T-cell (primary cell): ENCODE measurements at places on chromosomes 4 and X.

DNA sequence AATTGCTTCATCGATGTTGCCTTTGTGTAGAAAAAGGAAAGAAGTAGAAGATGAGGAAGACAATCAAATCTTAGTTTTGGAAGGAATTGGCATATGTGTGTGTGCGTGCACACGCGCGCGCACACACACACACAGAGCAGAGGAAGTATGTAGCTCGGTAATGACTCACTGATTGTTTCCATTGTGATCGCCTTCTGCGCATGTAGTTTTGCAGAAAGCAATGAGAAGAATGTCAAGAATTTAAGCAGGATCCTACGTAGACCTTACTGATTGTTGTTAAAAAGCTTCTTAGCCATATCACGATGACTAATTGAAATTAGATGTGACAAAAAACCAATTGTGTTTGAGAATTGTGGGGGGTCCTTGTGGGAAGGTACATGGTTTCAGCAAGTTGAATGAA, 12.8 kb upstream of the LIMCH1 start:
- DNase-seq = no peak

DNA sequence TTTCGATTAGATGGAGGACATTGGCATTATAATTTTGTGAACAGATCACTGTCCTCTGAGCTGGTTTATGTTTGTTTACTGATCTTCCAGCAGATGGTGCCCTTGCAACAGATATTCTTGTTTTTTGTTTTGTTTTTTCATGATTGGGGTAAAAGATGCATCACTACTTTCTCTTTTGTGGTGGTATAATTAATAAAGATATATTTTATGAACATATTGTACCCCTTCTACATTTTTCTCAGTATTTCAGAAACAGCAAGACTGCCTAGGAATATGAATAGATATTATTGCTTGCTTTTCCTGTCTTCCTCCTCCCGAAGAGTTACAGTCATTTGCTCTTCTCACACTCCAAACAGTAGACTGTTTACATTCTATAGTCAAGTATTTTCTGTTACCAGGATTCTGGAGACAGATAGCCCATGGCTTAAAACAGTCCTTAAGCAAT, 905.2 kb downstream of the TRAM1L1 start:
- DNase-seq = no peak

GRCh38 chrX:9614016-9614415, 149.2 kb downstream of the TBL1X start:
- DNase-seq = no peak

GRCh38 chrX:54430519-54430918, 9.7 kb upstream of the TSR2 start:
- no peak for DNase-seq

DNA sequence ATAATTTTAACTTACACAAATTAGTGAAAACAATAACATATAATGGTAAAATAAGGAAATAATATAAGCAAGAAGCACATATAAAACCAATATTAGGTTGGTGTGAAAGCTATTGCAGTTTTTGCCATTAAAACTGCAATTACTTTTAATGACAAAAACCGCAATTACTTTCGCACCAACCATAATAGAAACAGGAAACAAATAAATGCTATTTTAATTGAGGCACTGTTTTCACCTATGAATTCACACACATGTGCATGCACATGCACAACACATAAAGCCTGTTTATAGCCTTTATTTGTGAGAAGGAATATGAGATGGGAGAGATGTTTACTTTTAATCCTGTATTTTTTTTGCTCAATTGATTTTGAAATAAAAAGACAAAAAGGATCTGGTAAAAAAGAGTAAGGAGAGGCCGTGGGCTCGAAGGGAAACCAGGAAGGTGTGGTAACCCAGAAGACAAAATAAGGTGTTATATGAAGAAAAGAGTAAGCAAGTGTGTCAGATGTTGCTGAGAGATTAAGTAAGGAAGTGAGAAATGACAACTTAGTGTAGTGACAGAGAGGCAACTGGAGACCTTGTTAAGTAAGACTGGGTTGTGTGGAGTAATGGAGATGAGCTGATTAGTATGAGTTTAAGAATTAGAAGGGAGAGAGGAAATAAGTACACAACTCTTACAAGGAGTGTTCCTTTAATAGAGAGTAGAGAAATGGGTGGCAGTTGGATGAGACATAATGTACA, 69.0 kb downstream of the KLHL13 start:
- DNase-seq = no peak

- no peak for DNase-seq
Measured at GRCh38 chrX:112270991-112271390, 188.4 kb upstream of the TRPC5 start.

DNA sequence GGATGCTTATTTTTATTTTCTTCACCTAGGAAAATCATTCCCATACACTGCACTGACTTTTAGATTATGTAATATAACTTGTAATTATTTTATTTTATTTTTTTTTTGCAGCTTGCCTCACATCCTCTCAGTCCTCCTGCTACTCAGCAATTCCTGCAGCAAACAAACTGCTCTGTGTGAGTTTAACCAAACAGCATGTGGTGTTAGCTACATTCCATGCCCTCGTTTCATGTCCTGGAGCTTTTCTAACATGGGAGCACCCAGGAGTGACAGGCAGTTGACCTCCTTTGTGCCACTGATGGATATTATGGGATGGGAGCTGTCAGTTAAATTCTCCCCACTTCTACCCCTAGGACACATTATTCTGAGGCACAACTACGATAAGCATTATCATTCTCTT, 24.8 kb downstream of the CXCL1 start:
- no peak for DNase-seq

- no peak for DNase-seq
Measured at GRCh38 chr4:160141206-160141605, 1038.3 kb downstream of the RAPGEF2 start.

GRCh38 chr4:79574741-79575451, 166.9 kb upstream of the GK2 start:
- no peak for DNase-seq

DNA sequence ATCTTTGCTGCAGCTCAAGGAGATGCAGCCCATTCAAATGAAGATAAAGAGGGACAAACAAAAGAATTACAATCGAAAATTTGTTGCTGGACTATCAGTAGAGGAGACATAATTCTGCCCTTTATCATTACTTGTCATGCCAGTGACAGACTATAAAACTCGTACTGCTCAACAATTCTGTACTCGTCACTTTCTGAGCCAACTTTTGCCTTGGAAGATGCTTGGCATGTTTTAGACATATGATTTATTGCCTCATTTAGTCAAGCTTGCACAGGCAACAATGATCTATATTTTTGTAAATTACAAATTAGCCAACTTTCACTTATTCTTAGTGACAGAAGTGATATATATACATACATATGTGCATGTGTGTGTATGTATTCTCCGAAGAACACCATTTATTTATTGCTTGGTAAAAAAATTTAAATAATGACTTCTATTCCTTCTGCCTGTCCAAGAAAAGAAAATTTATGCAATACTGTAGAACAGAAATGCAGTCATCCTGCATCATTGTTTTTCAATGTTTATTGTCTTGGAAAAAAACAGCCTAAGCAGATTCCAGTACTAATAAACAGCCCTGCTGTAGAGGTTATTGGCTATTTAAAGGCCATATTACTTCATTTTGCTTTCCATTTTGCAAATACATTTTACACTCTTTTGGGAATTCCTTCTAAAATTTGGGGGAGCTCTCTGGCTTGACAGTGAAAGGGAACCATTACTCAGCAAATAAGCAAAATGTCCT, 374.9 kb upstream of the GALNT7 start:
- no peak for DNase-seq

- DNase-seq = no peak
Measured at GRCh38 chr4:10622728-10623127, 61.8 kb downstream of the CLNK start.

GRCh38 chrX:120840827-120841226, 34.8 kb downstream of the CT47B1 start:
- no peak for DNase-seq

GRCh38 chr4:17786567-17786966, 5.1 kb upstream of the FAM184B start:
- no peak for DNase-seq

- no peak for DNase-seq
Measured at GRCh38 chr4:173420324-173420752, 21.4 kb upstream of the SCRG1 start.

DNA sequence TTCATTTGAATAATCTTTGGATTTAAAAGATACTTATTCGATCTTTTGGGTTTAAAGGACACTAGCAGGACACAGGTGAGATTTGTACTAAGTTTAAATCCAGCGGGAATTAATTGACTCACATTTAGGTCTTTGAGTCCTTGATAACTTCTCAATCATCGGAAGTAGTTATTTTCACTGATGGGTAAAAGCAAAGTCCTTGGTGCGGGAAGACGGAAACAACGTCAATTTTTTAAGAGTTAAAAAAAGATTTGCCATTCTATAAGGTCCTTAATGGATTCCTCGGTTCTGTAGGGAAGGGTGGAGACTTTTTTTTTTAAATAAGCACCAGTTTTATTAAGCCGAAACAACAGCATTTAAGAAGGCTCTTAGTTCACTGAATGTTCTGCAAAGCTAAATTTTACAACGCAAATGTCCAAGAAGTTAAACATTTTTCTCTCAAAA, 2.9 kb downstream of the TMSB4X start:
- no peak for DNase-seq

- no peak for DNase-seq
Measured at GRCh38 chr4:120266602-120267001, 200.0 kb upstream of the MAD2L1 start.

DNA sequence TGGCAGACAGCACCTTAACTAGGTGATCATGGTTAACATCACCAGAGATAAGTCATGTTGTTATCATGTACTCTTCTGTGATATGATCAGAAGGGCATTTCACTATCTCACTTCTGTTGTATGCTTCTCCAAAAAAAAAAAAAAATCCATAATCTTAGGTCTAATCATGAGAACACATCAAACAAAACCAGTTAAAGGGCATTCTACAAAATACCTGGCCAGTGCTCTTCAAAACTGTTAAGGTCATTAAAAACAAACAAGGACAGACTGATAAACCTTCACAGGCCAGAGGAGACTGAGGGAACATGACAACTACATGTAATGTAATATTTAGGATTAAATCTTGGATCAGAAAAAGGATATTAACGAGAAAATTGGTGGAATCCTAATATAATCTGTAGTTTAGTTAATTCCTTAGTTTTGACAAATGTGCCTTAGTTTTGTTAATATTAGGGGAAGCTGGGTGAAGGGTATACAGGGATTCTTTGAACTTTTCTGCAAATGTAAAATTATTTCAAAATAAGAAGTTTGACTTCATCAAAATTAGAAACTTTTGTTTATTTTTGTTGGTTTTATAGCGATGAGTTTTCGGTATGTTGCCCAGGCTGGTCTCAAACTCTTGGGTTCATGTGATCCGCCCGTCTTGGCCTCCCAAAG, 18.0 kb downstream of the RBM10 start:
- DNase-seq = no peak

- no peak for DNase-seq
Measured at GRCh38 chr4:8260656-8261111, 8.9 kb upstream of the HTRA3 start.

GRCh38 chr4:62881901-62882300, 1527.3 kb downstream of the TECRL start:
- no peak for DNase-seq

- DNase-seq = no peak
Measured at GRCh38 chr4:138512756-138513155, 270.6 kb upstream of the SLC7A11 start.

- DNase-seq = no peak
Measured at GRCh38 chr4:37653601-37654000, 32.6 kb downstream of the RELL1 start.

DNA sequence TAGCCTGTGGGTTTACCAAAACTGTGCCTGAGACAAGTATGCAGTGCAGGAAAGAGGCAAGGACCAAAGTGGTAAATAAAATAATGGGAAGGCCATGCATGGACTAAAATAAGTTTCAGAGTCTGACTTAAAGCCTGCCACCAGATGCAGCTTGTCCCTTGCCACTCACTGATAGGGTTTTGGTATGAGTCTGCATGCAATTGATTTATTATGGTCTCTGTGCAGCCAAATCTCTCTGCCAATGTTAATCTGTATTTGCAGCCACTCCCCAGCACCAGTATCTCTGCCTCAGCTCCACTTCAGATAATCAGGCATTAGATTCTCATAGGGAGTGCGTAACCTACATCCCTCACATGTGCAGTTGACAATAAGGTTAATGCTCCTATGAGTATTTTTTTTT, 5.5 kb upstream of the FGF2 start:
- no peak for DNase-seq

- no peak for DNase-seq
Measured at GRCh38 chr4:7900334-7900909, 39.2 kb downstream of the AFAP1 start.

DNA sequence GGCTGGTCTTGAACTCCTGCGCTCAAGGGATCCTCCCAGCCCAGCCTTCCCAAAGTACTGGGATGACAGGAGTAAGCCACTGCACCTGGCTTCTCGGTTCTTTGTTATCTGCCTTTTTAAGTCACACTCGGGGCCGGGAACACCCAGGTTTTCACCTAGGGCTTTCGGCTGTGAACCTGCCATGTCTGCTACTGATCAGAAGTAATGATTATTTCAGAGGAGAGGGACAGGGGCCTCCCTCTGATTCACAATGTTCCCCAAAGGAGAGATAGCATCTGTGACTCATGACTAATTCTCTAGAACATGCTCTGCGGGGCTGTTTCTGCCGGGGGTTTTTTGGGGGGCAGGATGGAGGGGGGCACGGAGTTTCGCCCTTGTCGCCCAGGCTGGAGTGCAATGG, 26.9 kb downstream of the CRLF2 start:
- DNase-seq = no peak

DNA sequence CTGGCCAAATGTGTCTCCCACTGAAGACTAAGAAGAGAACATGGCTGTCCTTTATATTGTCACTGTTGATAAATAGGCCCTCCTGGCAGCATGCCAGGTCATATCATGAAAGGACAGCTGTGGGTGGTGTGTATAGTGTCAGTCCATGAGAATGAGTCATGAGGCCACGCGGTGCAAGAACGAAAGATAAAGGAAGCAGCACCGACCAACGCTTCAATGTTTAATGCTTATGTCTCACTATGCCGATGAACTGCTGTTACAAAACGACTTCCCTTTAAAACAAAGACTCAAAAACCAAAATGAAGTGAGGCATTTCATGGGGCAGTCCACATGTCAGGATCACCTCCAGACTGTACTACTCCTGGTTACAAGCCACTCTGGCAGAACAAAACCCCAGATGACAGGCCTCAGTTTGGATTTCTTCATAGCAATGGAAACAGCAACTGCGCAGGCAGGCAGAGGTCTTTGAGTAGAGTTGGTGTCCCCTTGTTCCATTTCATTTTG, 5.2 kb upstream of the TCEANC start:
- peak; percentile 13 for DNase-seq

DNA sequence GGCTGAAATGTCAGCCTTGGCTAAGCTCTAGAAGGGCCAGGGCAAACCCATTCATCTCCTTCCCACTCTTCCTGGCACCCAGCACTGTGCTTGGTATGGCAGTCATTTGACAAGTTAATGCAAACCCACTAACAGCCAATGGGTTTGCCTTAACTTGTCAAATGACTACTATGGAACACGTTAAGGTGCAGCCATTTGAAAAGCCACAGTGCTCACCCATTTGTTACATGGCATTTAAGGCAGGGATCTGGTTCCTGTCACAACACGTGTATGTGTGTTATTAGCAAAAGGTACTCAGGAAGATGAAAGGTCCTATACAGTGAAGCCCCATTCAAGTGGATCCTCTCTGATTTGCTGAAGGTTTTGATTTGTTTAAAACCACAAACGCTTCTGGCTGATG, 7.2 kb downstream of the CRMP1 start:
- no peak for DNase-seq
